Right atrium auricular region (tissue), 2 donors: ENCODE measurements at places on chromosomes 12 and 14. TPM values are rescaled to one million over a fixed set of nuclear protein-coding genes. Genes with fewer than 3 reads are reported as not detected.

Gene ANHX
- not detected for total RNA-seq

- no peak overlapping the region for H3K27ac ChIP-seq
- no peak overlapping the region for H3K4me3 ChIP-seq
- no peaks in the 10 kb centered on the region for H3K36me3 ChIP-seq
- no peak for DNase-seq
- no peaks in the 10 kb centered on the region for H3K27me3 ChIP-seq
Observed at GRCh38 chr12:78880078-78880477, 15.5 kb downstream of the SYT1 start.

GRCh38 chr14:51614707-51615106, 37.0 kb upstream of the FRMD6 start:
- H3K27me3 ChIP-seq: no peaks in the 10 kb centered on the region
- DNase-seq: no peak
- H3K27ac ChIP-seq: no peak overlapping the region
- H3K4me1 ChIP-seq: no peaks in the 10 kb centered on the region
- no peak overlapping the region for H3K4me3 ChIP-seq
- no peaks in the 10 kb centered on the region for H3K36me3 ChIP-seq

- H3K27me3 ChIP-seq: no peaks in the 10 kb centered on the region
- H3K27ac ChIP-seq: no peak overlapping the region
- peaks cover 58% of the 10 kb centered on the region for H3K36me3 ChIP-seq
- H3K4me3 ChIP-seq: no peak overlapping the region
Observed at GRCh38 chr12:57720606-57721595, 17.6 kb downstream of the AGAP2 start.

DNA sequence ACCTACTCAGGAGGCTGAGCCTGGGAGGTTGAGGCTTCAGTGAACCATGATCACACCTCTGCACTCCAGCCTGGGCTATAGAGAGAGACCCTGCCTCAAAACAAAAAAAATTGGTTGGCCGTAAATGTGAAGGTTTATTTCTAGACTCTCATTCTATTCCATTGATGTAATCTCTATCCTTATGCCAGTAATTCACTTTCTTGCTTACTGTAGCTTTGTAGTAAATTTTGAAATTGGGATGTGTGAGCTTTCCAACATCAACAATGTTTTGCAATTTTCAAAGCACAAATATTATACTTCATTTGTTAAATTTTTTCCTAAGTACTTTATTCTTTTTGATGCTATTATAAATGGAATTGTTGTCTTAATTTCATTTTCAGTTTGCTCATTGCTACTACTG, 24.6 kb downstream of the LIN52 start:
- no peak overlapping the region for H3K4me3 ChIP-seq
- no peaks in the 10 kb centered on the region for H3K4me1 ChIP-seq
- H3K27me3 ChIP-seq: no peaks in the 10 kb centered on the region
- no peak overlapping the region for H3K27ac ChIP-seq
